ENCODE measurements at places on chromosomes 16 and 17. TPM values are rescaled to one million over a fixed set of nuclear protein-coding genes. Genes with fewer than 3 reads are reported as not detected.

Gene FBXL16
- total RNA-seq = not detected

DNA sequence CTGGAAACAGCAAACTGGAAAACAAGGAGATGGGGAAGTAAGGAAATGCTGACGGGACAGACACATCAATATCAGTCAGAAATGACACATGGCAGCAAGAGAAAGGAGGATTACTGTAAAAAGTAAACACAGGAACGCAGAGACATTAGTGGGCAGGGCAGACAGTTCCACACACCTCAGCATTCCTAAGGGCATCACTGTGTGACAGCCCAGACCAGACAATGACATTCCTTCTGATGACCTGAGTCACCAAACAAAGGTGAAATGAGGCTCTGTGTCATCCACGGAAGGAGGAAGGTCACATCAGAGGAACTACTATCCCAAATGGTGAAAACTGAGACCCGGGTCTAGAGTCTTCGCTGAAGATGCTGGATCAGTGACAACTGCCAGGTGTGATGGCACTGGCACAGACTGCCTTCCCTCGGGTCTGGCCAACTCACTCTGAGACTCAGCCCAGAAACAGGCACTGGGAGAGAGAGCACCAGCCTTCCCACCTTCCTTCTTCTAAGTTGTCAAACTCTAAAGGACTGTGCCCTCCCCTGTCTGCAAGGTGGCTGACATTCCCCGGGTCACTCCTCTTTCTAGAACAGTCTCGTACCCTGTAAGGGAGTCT is 36.7 kb downstream of the TK2 start:
- no peaks in the 10 kb centered on the region for H3K36me3 ChIP-seq
- DNase-seq = no peak
- H3K27ac ChIP-seq = peak overlapping the region; percentile 53

GRCh38 chr16:11562941-11563340 is 23.8 kb downstream of the LITAF start:
- H3K4me3 ChIP-seq = no peak overlapping the region
- no peak overlapping the region for H3K27ac ChIP-seq
- no peaks in the 10 kb centered on the region for H3K27me3 ChIP-seq
- peaks cover 7% of the 10 kb centered on the region for H3K4me1 ChIP-seq

GRCh38 chr16:22677024-22677830 is 136.7 kb upstream of the HS3ST2 start:
- no peaks in the 10 kb centered on the region for H3K36me3 ChIP-seq
- no peak for DNase-seq
- no peaks in the 10 kb centered on the region for H3K4me1 ChIP-seq
- no peak overlapping the region for H3K4me3 ChIP-seq

DNA sequence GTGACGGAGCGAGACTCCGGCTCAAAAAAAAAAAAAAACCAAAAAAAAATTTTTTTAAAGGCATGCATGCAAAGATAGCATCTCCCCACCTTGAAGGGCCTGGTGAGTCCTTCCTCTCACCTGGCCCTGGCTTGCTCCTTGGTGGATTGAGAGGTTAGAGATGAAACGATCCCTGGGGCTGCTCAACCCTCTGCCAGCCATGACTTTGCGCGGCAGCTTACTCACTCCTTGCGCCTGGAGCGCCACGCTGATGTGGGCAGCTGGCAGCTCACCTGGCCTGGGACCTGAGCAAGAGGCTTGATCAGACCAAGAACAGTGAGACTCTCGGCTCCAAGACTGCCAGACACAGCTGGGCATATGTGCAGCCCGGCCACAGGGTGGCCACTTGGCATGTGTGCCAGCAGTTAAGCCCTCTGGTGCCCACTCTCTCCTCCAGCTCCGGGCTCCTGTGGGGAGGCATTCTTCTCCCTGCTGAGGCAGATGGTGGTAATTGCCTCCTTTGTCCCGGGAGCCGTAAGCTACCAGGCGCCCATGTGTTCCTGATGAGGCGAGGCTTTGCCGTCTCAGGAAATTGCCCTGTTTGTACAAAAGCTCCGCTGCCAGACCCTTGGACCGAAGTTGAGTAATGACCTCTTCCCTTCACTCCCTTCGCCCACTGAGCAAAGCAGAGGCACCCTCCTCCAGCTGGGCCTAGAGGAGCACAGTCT is 5.1 kb upstream of the EVPL start:
- no peaks in the 10 kb centered on the region for H3K36me3 ChIP-seq
- H3K27ac ChIP-seq = no peak overlapping the region

Gene ST6GALNAC1
- total RNA-seq = 0.56 TPM

GRCh38 chr16:84689111-84689510 is 10.7 kb upstream of the USP10 start:
- H3K4me1 ChIP-seq = no peaks in the 10 kb centered on the region
- no peak for DNase-seq
- H3K27me3 ChIP-seq = no peaks in the 10 kb centered on the region
- no peak overlapping the region for H3K27ac ChIP-seq

DNA sequence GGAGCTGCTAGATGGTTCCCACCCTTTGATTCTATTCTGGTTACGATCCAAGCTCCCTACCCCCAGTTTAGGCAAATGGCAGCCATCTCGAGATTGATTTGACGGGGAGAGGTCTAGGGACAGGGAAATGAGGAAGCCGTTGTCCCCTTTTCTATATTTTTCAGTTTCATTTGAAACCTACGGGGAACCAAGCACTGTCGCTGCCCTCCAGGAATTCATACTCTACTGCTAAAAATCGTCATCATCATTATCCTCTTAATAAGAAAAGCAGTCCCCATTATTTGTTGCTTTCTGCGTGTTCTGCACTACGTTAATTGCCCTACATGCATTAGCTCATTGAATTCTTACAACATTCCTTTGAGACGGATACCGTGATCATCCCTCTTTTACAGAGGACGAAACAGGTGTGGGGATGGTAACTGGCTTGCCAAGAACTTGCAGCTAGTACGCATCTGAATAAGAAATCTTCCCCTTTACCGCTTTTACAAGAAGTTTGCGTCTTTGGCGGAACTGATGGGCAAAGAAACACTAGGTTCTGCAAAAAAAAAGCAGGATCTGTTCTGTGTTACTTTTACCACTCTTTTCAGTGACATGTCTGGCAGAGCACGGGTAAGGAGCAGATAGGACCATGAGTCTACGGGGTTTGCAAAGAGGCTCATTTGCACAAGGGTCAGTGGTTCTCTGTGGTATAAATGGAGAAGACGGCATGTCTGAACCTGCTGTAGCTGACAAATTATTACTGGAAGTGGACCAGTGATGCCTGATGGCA is 1.1 kb downstream of the CCP110 start:
- peaks cover 31% of the 10 kb centered on the region for H3K4me1 ChIP-seq
- H3K27ac ChIP-seq = peak overlapping the region; percentile 48
- no peaks in the 10 kb centered on the region for H3K27me3 ChIP-seq
- no peak for DNase-seq
- H3K36me3 ChIP-seq = peaks cover 2% of the 10 kb centered on the region

- peak within 1 kb of the TSS; percentile 95 for H3K27ac ChIP-seq
- peak within 1 kb of the TSS; percentile 93 for H3K4me3 ChIP-seq
- peaks cover 3% of the 10 kb centered on the region for H3K36me3 ChIP-seq
- peaks cover 4% of the 10 kb centered on the region for H3K27me3 ChIP-seq
- H3K4me1 ChIP-seq = peaks cover 10% of the 10 kb centered on the region
Observed at GRCh38 chr17:48944515-48945260, at the start of gene SNF8. SNF8 (minus strand) TSS chr17:48944842; CDS start chr17:48944734, 108 bp downstream.

GRCh38 chr16:86498671-86499439 is 11.5 kb upstream of the FOXF1 start:
- no peak overlapping the region for H3K4me3 ChIP-seq
- H3K27me3 ChIP-seq = peaks cover 70% of the 10 kb centered on the region
- H3K4me1 ChIP-seq = no peaks in the 10 kb centered on the region
- no peaks in the 10 kb centered on the region for H3K36me3 ChIP-seq
- H3K27ac ChIP-seq = no peak overlapping the region
- DNase-seq = peak; percentile 20

GRCh38 chr17:14048169-14048568 is 21.1 kb upstream of the COX10 start:
- no peaks in the 10 kb centered on the region for H3K4me1 ChIP-seq
- DNase-seq = no peak
- no peak overlapping the region for H3K4me3 ChIP-seq
- no peak overlapping the region for H3K27ac ChIP-seq
- peaks cover 9% of the 10 kb centered on the region for H3K36me3 ChIP-seq

- H3K4me1 ChIP-seq = no peaks in the 10 kb centered on the region
- peak within 1 kb of the TSS; percentile 50 for H3K4me3 ChIP-seq
- no peak within 1 kb of the TSS for H3K27ac ChIP-seq
- no peaks in the 10 kb centered on the region for H3K36me3 ChIP-seq
- DNase-seq = peak; percentile 83
Observed at GRCh38 chr17:74736513-74737298, at the start of gene RAB37. RAB37 (plus strand) TSS chr17:74737256; CDS start chr17:74737273, 17 bp downstream.

- peaks cover 23% of the 10 kb centered on the region for H3K4me1 ChIP-seq
- no peak overlapping the region for H3K27ac ChIP-seq
- H3K27me3 ChIP-seq = peaks cover 2% of the 10 kb centered on the region
- no peaks in the 10 kb centered on the region for H3K36me3 ChIP-seq
- H3K4me3 ChIP-seq = peak overlapping the region; percentile 45
Observed at GRCh38 chr17:1031711-1032110, 34.8 kb downstream of the TIMM22 start.

Gene ALDH3A1
- 0.17 TPM for total RNA-seq

DNA sequence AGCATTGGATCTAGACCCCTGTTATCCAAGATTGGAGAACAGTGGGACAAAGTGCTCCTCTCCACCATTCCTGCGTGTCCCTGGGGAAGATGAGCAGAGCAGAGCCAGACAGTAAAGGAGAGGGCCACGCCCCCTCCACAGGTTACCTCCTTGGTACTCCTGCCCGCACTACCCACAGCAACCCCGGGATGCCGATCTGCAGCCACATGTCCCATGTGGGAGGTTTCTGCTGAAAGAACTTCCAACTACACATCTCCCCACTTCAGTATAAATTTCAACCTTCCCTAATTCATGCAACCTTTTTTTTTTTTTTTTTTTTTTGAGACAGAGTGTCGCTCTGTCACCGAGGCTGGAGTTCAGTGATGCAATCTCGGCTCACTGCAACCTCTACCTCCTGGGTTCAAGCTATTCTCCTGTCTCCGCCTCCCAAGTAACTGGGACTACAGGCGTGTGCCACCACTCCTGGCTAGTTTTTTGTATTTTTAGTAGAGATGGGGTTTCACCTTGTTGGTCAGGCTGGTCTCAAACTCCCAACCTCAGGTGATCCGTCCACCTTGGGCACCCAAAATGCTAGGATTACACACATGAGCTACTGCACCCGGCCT is 2.3 kb downstream of the RAB37 start:
- H3K27me3 ChIP-seq = no peaks in the 10 kb centered on the region
- H3K27ac ChIP-seq = no peak overlapping the region
- no peaks in the 10 kb centered on the region for H3K4me1 ChIP-seq
- DNase-seq = no peak
- no peaks in the 10 kb centered on the region for H3K36me3 ChIP-seq

- peak; percentile 38 for DNase-seq
- peaks cover 39% of the 10 kb centered on the region for H3K4me1 ChIP-seq
- no peaks in the 10 kb centered on the region for H3K36me3 ChIP-seq
- no peak overlapping the region for H3K27ac ChIP-seq
- no peaks in the 10 kb centered on the region for H3K27me3 ChIP-seq
- H3K4me3 ChIP-seq = no peak overlapping the region
Observed at GRCh38 chr17:2081564-2081963, 26.7 kb downstream of the HIC1 start.

Gene CA7
- not detected for total RNA-seq

Gene LRRC46
- total RNA-seq = 0.15 TPM

- H3K4me3 ChIP-seq = no peak overlapping the region
- H3K27me3 ChIP-seq = no peaks in the 10 kb centered on the region
- peaks cover 91% of the 10 kb centered on the region for H3K36me3 ChIP-seq
- DNase-seq = peak; percentile 66
Observed at GRCh38 chr17:27601069-27601974, 29.7 kb upstream of the LGALS9 start.

GRCh38 chr17:6752068-6752909 is 3.6 kb upstream of the XAF1 start:
- H3K36me3 ChIP-seq = no peaks in the 10 kb centered on the region
- peak overlapping the region; percentile 75 for H3K27ac ChIP-seq
- DNase-seq = peak; percentile 53
- H3K4me3 ChIP-seq = no peak overlapping the region
- H3K27me3 ChIP-seq = peaks cover 1% of the 10 kb centered on the region

DNA sequence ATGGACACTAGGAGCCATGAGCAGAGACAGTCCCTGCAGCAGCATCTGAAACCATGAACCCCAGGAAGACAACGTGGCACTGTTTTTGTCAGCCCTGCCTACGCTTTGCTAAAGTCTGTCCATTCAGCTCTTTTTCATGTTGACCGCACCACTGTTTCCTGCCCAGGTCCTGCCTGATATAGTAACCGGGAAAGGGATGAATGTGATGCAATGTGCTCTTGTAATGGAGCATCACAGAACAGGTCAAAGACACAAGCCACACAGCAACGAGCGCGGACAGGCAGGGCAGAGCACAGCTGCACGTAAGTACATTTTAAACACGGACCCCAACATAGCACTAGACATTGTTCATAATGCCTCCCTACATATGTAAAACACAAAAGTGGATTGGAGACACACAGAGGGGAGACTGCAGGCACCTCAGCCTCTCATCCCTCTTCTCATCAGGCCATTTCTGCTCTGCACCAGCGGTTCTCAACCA is 16.9 kb upstream of the TNFRSF13B start:
- H3K36me3 ChIP-seq = no peaks in the 10 kb centered on the region

- no peak for DNase-seq
- H3K36me3 ChIP-seq = peaks cover 7% of the 10 kb centered on the region
- no peak overlapping the region for H3K4me3 ChIP-seq
- H3K27ac ChIP-seq = no peak overlapping the region
- H3K4me1 ChIP-seq = no peaks in the 10 kb centered on the region
Observed at GRCh38 chr17:5563456-5563855, 20.9 kb downstream of the NLRP1 start.

- no peak overlapping the region for H3K4me3 ChIP-seq
- no peaks in the 10 kb centered on the region for H3K36me3 ChIP-seq
- no peaks in the 10 kb centered on the region for H3K27me3 ChIP-seq
- no peak for DNase-seq
Observed at GRCh38 chr16:83441517-83441916, 366.3 kb upstream of the HSBP1 start.

DNA sequence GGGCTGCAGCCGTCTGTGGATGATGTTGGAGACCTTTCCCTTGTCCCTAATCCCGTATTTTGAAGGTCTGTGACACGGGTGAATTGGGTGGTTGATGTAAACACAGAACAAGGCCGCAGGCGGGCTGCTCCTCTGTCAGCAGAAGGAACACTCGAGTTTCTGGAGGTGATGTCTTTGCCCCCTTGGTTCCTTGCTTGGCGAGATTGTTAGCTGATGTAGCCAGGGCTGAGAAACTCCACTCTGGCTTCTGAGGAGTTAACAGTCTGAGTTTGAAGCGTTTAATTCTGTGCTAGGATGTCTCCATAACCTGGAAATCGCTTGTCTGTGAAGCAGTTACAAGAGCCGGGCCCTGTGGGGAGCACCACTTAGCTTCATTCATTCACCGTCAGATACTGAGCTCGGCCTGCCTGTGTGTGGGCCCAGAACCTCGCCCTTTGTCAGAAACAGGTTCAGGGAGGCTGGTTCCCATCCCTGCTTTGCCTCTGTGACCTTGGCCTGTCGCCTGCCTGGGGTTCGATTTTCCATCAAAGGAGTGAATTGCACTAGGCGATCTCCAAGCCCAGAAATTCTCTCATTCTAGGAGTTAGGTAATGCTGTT is 1.3 kb downstream of the MAPK8IP3 start:
- H3K27me3 ChIP-seq = no peaks in the 10 kb centered on the region
- H3K27ac ChIP-seq = peak overlapping the region; percentile 99
- peaks cover 6% of the 10 kb centered on the region for H3K36me3 ChIP-seq
- DNase-seq = no peak

All from psoas muscle (tissue), 8 donors.